Lower lobe of right lung (tissue), 2 donors: ENCODE measurements at places on chromosomes 5 and 9. TPM values are rescaled to one million over a fixed set of nuclear protein-coding genes. Genes with fewer than 3 reads are reported as not detected.

DNA sequence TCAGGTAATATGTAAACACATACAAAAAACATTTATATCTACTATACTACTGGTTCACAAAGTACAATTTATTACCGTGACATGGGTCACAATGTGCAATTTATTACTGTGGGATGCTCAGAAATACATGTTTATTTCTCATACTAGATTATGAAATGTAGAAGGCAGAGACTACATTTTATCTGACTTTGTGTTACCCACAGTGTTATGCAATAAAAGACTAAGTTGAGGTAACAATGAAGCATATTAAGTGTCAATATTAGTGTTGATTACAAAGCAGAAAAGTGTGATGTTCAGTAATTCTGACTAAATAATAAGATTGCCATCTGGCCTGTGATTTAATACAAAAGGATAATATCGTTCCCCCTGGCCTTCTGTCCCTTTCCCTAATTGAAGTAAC, 42.4 kb downstream of the CPLANE1 start:
- no peak for DNase-seq

- DNase-seq, result no peak
Observed at GRCh38 chr5:151699071-151699901, 12.6 kb upstream of the SPARC start.

DNA sequence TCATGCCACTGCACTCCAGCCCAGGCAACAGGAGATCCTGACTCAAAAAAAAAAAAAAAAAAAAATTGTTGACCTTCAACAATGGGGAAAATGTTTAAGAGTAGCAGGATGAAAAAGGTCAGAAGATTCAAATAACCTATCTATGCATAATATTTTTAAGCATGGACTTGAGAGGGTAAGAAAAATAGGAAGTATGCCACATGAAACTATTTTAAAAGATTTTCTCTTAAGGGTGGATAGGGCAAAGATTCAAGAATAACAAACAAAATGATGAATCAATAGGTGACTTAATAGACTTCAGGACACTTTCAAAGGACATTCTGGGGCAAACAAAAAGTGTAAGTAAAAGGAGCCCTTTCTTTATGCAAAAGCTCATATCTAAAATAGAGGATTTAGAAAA, 3.2 kb downstream of the TEX48 start:
- no peak for DNase-seq

- DNase-seq, result no peak
Observed at GRCh38 chr5:101437351-101437750, 534.3 kb upstream of the ST8SIA4 start.

DNA sequence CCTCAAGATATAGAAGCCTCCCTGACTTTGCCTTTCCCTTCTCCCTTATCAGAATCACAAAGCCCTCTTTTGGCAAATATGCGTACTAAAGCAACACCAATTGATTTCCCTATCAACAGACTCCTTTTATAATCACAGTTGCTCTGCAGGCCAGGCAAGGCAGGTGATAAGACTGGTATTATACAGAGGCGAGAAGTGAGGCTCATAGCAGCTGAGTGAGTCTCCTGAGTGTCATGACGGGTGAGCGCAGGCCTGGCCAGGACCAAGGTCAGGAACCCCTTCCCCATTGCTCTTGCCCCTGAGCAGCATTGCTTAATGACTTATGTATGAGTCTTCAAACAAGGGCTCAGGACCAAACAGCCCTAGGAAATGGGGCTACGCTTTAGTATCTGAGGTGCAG, 70.8 kb downstream of the FBXO38 start:
- no peak for DNase-seq

- DNase-seq, result no peak
Observed at GRCh38 chr9:26339796-26340195, 552.8 kb downstream of the CAAP1 start.

DNA sequence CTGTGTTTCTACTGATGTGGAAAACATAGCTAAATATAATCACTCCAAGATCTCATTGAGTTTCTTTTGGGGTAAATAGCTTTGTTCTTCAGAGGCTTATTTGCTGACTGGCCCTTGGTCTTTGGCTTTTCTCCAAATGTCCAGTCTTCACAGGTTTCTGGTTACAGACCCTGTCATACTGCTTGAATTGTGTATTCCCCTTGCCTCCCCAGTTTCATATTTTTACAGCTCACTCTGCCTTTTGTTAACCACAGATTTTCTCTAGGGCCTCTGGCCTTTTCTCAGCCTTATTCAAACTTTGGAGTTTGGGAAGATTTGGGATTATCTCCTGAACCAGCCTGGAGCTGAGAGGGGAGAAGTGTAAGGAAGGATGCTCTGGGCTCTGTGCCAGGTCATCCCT, 23.9 kb downstream of the ISOC1 start:
- DNase-seq, result no peak

- no peak for DNase-seq
Observed at GRCh38 chr5:169716287-169716686, 79.2 kb downstream of the DOCK2 start.

- no peak for DNase-seq
Observed at GRCh38 chr9:93578844-93579243, 2.5 kb downstream of the PHF2 start.

- DNase-seq, result no peak
Observed at GRCh38 chr9:9108641-9109040, 1309.1 kb upstream of the DMAC1 start.

- DNase-seq, result no peak
Observed at GRCh38 chr9:94159069-94159939, 75.0 kb downstream of the PTPDC1 start.

DNA sequence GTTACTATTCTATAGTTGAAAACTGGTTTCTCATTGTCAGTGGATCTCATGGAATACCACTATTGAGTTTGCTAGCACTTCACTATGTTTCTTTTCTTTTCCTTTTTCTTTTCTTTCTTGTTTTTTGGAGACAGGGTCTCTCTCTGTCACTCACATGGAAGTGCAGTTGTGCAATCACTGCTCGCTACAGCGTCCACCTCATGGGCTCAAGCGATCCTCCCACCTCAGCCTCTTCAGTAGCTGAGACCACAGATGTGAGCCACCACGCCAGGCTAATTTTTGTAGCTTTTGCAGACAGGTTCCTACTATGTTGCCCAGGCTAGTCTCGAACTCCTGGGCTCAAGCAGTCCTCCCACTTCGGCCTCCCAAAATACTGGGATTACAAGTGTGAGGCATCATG, 42.7 kb upstream of the VCAN start:
- no peak for DNase-seq

GRCh38 chr5:77031891-77032290, 1.7 kb downstream of the AGGF1 start:
- DNase-seq, result no peak

DNA sequence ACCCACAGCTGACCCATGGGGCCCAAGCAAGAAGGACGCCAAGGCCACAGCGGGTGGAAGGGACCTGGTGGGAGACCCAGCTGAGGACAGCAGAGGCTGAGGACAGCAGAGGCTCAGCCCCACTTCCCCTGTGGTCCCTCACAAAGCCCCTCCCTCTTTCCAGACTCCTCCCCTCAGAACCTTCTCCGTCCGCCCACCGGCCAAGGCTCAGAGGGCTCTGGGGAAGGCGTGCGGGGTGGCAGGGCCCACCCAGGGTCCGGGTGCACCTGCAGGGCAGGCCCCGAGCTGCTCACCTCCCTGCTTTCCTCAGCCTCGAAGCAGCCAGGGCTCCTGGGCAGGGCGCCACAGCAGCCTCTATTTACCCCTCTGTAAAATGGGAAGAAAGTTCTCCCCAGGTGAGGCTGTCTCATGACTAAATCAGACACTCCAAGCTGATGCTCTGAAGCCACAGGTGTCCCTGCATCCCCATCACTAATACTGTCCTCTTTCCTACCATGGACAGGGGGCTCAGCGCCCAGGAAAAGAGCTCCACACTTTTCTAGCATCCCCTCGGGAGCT, 137.9 kb upstream of the PPP1R26 start:
- DNase-seq, result peak; percentile 27

DNA sequence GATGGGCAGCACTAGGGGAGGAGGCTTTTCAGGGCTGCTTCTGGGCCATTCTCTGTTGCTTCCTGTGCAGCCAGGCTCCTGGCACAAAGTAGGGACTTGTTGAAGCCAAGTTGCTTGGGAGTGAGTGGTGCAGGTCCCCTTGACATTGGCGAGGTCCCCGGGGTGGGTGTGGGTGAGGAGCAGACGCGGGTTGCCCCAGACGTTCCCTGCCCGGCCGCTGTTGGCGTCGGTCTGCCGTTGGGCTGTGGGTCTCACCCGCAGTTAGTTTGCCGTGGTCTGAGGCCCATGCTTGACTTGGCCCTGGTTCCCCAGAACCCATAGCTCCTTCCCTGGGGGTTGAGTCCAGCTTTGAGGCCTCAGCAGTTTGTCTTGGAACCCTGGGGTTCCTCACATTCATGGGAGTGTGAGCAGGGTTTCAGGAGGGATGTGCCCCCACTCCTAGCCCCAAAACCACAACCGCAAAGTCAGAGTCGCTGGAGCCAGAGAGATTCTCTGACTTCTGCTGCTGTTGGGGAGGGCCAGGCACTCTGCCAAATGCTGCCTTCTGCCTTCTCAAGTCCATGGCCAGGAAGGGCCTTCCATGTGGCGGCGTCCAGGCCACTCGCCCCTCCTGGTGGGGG, 77.5 kb downstream of the RXRA start:
- peak; percentile 86 for DNase-seq

DNA sequence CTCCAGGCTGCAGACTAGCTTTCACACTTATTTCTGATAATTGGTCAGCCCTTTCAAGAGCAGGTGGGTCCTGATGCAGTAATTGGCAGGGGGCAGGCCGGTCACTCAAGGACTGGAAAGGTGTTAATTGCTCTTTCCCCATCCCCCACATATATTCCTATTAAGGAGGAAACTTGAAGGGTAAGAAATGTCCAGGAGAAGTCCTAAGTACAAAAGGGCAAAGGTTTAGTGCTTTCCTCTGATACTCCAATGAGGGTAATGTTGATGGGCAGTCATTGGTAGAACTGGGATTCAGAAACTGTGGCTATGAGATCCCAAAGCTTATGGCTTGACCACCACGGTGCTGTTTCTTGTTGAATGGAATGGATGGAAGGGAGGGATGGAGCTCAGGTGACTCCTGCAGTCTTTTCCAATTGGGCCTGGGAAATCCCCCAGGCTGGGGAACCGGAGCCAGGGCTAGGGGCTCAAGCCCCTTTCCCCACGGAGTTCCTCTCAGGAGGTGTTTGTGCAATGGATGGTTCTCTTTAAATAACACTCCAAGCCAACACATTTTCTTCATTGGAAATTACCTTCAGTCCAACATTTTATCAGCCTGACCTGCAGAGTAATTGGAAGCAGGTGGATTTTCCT, 103.2 kb upstream of the ALDH1B1 start:
- DNase-seq, result no peak

- DNase-seq, result no peak
Observed at GRCh38 chr9:14396171-14396570, 82.2 kb upstream of the NFIB start.

- no peak for DNase-seq
Observed at GRCh38 chr5:72760259-72760658, 56.2 kb upstream of the TNPO1 start.

DNA sequence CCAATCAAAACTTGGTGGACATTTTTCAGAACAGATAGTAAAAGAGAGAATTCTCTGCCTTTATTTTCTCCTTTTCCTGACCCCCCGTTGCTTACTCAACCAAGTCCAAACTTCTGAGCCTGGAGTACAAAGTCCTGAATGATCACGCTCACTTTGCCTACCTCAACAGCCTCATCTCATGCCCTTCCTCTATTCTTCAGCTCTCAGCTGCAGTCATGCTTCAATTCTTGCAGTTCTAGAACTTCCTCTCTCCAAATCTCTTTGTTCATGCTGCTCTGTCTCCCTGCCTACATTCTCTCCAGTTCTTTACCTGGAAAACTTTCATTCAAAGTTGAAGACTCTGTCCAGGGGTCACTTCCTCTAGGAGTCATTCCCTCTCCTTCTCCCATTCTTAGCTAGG, 398.5 kb upstream of the SLC24A2 start:
- no peak for DNase-seq

GRCh38 chr9:133048595-133048994, 13.2 kb upstream of the CEL start:
- DNase-seq, result no peak

DNA sequence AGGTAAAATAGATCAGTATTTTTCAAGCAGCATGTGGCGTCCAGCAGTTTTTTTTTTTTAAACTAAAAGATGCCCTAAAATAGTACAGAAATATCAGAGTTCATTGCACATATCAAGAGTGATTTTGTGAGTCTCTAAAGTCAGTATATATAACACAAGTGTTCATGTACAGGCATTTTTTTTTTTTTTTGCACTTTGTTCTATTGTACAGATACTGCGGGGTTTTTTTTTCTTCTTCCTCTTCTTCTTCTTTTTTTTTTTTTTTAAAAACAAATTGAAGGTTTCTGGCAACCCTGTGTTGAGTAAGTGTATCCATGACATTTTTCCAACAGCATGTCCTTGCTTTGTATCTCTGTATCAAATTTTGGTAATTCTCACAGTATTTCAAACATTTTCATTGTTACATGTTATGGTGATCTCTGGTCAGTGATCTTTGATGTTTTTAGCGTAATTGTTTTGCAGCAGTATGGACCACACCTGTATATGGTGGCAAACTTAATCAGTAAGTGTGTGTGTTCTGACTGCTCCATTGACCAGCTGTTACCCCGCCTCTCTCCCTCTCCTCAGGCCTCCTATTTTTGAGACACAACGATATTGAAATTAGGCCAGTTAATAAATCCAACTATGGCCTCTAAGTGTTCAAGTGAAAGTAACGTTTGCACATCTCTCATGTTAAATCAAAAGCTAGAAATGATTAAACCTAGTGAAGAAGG, 76.8 kb downstream of the TRIO start:
- no peak for DNase-seq

GRCh38 chr5:57779383-57780223, 297.0 kb upstream of the ACTBL2 start:
- no peak for DNase-seq

DNA sequence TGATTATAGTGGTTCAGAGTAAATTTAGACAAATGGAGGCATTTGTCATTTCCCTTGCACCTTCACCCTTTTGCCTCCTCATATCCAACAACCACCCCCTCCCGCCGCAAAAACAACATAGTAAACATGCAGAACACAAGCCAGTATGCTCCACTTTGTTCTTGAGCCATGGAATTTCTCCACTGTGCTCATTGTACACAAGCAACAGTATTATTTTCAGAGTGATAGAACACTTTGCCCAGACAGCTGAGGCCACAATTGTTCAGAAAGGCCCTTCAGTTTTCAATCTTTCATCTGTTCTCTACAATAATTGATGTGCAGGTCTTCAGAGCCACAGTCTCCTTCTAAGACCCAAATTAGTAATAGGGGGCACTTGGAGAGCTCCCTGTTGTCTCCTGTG, 272.8 kb upstream of the SLC30A5 start:
- DNase-seq, result no peak

DNA sequence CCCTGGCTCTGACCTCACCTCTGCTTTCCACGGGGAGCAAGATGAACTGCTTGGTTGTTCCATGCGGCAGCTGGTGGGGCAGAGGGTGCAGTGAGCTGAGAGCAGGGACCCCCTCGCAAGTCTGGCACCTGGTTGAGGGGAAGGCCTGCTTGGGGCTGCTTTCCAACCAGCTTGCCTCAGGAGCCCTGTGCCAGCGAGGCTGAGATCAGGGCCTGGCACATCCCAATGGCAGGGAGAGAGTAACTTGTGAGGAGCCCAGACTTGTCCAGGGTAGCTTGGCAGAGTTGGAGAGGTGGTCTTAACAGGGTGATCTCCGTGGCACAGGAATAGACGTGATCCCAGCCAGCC, 68.9 kb downstream of the IQGAP2 start:
- no peak for DNase-seq

Gene DMGDH
- 1.3 TPM for total RNA-seq

Gene MEIKIN
- total RNA-seq, result not detected

Gene BRD9
- 37.7 TPM for total RNA-seq

Gene JAKMIP2
- 8.3 TPM for total RNA-seq

Gene ADRA1B
- 3.8 TPM for total RNA-seq

Gene EGR1
- total RNA-seq, result 78.2 TPM

Gene FAM81B
- total RNA-seq, result 7.6 TPM

Gene CARTPT
- not detected for total RNA-seq

Gene IL33
- total RNA-seq, result 47.8 TPM

Gene LCNL1
- total RNA-seq, result 1.9 TPM
